ENCODE measurements at places on chromosomes 2 and 18. TPM values are rescaled to one million over a fixed set of nuclear protein-coding genes. Genes with fewer than 3 reads are reported as not detected.

The NCKAP5 gene
- 9.9 TPM for total RNA-seq

The FAP gene
- 50.0 TPM for total RNA-seq

The SPATA3 gene
- total RNA-seq: not detected

The SIX2 gene
- 1.8 TPM for total RNA-seq

The TMEM178A gene
- 1.9 TPM for total RNA-seq

The ABCA12 gene
- total RNA-seq: 0.12 TPM

The RIT2 gene
- not detected for total RNA-seq

The PDCL3 gene
- total RNA-seq: 15.1 TPM

The ANKRD62 gene
- total RNA-seq: not detected

Data from glomerular endothelial cell (primary cell).